ENCODE measurements at places on chromosomes 4 and X.

GRCh38 chr4:70183168-70183939 is 12.2 kb upstream of the ODAM start:
- no peak for DNase-seq

DNA sequence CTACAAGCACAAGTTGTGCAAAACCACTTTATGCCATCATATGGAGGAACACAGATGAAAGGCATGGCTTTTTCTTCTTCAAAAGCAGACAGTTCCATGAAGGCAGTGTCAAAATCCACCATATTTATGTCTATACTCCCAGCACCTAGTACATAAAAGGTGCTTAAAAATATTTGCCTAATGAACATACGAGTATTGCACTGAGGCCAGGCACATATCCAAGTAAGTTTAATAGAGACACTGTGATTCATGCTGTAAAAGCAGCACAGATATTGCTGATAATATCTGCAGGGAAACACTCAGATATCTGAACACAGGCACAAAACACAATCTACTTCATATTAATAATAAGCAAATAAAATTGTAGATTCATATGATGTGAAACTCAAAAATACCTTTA is 48.1 kb upstream of the CXCL8 start:
- no peak for DNase-seq

GRCh38 chr4:57116245-57116644 is 6.1 kb upstream of the IGFBP7 start:
- no peak for DNase-seq

- DNase-seq = no peak
These were observed 195.6 kb upstream of the TACR3 start for GRCh38 chr4:103915224-103915869.

- no peak for DNase-seq
These were observed 38.9 kb downstream of the TBC1D9 start for GRCh38 chr4:140717313-140717712.

All from stimulated activated CD8-positive, alpha-beta memory T cell treated with anti-CD3 and anti-CD28 coated beads, Interleukin-7, amount 100 ng/mL, for 1 hour (primary cell).